Activated T-cell treated with anti-CD3 and anti-CD28 coated beads, Interleukin-2, amount 50 U/mL, for 24 hours (primary cell): ENCODE measurements at places on chromosomes 12 and 14.

DNA sequence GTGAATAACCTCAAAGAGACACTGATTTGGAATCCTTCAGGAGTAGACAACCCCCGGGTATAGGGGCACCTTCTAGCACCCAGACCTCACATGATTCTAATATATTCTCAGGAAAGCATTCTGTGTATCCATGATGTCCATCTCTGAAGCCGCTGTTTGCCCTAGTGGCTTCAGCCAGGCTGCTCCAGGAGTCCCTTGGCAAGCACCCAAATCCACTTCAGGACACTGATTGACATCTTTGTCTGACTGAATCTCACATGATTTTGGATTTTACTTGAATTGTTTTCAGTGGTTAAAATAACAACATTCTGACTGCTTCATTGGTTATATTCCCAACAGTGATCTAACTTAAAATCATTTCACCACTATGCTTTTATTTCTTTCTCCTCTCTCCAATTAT, 390.5 kb upstream of the CLEC14A start:
- H3K36me3 ChIP-seq = no peaks in the 10 kb centered on the region
- H3K4me1 ChIP-seq = no peaks in the 10 kb centered on the region
- no peak overlapping the region for H3K27ac ChIP-seq

DNA sequence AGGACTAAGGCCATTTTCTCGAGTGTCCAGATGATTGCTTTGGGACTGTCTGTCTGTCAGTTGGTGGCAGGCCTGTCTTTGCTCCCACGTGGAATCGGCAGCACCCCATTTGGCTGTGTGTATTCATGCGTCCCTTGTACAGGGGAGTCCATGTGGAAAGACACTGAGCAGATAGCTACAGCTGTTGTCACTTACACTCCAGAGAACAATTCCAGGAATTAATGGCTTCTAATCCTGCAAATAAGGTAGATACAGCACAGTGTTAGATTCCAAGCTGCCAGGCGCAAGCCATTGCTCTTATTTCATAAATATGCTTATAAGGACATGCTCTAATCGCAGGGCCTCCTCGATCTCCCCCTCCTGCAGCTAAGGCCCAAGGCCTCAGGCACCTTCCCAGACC, 208.8 kb downstream of the VRK1 start:
- DNase-seq = no peak
- no peaks in the 10 kb centered on the region for H3K4me1 ChIP-seq
- no peaks in the 10 kb centered on the region for H3K27me3 ChIP-seq
- H3K4me3 ChIP-seq = no peak overlapping the region

GRCh38 chr14:75236467-75236866, 42.2 kb upstream of the FOS start:
- H3K27ac ChIP-seq = no peak overlapping the region
- H3K27me3 ChIP-seq = no peaks in the 10 kb centered on the region
- H3K36me3 ChIP-seq = no peaks in the 10 kb centered on the region
- H3K4me1 ChIP-seq = peaks cover 26% of the 10 kb centered on the region
- no peak for DNase-seq

DNA sequence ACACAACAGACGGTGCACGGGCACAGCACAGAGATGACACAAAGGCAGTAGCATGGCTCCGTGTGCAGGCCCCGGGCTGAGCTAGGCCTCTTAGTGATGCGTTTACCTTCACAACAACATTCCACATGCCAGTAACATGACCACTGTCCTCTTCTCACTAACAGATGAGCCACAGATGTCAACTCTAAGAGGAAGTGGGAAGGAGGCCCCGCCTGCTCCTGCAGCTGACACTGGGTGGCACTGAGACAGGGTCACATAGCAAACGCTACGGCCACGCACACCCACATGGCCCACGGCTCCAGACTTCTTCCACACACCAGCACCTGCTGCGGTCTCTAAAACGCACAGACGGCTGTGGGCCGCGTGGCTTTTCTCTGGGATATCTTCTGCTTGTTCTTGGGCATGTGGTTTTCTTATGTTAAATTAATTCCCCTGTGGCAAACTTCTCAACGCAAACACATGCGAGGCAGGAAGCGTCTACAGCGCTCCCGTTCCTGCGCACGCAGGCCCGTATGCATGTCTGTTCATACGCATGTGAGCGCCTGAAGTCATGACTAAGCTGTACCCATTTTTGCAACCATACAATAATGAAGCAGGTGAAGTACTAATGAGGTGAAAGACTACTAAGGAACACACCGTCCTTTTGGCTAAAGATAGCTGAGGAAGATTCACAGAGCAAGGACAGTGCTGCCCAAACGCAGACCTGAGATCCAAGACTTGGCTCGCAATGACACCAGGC, 26.8 kb downstream of the AMN start:
- peaks cover 27% of the 10 kb centered on the region for H3K4me1 ChIP-seq
- H3K4me3 ChIP-seq = no peak overlapping the region
- H3K36me3 ChIP-seq = peaks cover 2% of the 10 kb centered on the region
- H3K27ac ChIP-seq = peak overlapping the region; percentile 64
- peak; percentile 66 for DNase-seq
- no peaks in the 10 kb centered on the region for H3K27me3 ChIP-seq
